Inflammatory macrophage treated with lipopolysaccharide for 1 hour (primary cell): ENCODE measurements at places on chromosomes 2 and 18.
A peak's percentile ranks its signal among the peaks of the same experiment; 100 is the strongest.

GRCh38 chr2:63049970-63050333, 678 bp upstream of the OTX1 start:
- no peak for DNase-seq

DNA sequence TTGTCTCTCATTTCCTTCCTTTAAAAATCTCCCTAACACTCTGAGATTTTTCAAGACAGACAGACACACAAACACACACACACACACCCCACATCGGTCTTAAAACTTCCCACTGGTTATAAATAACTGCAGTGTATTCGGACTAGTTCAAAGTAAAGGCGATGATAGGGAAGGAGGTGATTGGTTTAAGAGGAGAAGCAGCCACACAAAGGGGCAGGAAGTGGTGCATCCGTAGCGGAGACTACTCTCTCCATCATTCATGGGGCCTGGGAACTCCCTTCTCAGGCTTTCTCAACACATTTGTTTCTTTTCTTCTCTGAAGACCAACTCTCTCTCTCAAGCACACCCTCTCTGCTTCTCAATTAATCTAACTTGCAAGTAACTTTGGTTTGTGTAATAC, 149.1 kb upstream of the DPP10 start:
- DNase-seq: no peak

DNA sequence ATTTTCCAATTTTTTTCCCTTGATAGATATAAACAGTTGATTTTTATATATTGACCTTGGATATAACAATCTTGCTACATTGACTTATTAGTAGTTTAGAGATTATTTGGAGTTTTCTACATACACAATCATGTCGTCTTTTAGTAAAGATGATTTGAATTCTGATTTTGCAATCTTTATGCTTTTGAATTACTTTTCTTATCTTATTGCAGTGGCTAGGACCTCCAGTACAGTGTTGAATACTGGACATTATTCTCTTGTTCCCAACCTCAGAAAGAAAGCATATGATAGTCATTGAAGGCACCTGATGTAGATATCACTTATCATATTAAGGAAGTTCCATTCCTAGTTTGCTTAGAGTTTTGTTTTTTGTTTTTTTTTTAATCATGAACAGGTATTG, 90.2 kb downstream of the RAB3GAP1 start:
- DNase-seq: no peak

GRCh38 chr2:10787176-10787968, 25.2 kb downstream of the PDIA6 start:
- DNase-seq: peak; percentile 4

- no peak for DNase-seq
These were observed 48.2 kb upstream of the REV1 start for GRCh38 chr2:99537910-99538485.

GRCh38 chr18:3712491-3712890, 262.5 kb downstream of the TGIF1 start:
- DNase-seq: peak; percentile 71

DNA sequence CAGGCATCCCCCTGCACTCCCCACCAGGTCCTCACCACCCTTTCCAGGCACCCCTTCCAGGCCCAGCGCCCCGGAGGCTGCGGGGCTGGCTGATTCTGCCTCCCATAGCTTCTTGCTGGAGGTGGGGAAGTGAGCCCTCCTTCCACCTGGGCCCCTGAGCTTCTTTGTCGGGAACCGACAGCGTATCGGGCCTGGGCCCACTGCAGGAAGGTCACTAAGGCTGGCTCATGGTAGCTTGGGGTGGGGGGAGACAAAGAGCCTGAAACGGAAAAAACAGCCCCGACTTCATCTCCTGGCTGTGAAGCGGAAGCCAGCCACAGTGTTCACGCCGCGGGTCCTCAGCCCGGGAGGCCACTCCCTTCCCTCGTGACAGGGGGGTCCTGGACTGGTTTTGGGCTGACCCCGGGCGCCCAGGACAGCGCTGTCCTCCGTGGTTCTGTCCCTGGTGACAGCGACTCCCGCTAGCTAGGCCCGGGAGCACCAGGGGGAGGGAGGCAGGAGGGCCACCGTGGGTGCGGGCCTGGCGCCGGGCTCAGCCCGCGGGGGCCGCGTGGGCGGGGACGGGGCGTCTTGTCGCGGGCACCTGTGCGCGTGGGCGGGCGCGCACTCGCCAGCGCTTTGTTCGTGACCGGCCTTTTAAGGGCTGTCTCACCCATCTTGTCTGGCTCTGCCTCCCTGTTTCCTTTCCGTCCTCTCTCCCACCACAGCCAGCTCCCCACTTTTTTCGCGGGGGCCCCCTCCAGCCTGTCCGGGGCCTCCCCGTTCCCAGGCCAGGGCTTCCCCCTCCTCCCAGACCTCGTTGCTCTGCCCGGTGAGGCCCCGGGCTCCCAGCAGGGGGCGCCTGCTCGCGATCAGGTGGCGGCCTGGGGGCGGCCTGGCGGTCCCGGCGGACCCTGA, 64.9 kb downstream of the DNMT3A start:
- no peak for DNase-seq

GRCh38 chr2:183614799-183615435, 490.7 kb downstream of the NUP35 start:
- no peak for DNase-seq

DNA sequence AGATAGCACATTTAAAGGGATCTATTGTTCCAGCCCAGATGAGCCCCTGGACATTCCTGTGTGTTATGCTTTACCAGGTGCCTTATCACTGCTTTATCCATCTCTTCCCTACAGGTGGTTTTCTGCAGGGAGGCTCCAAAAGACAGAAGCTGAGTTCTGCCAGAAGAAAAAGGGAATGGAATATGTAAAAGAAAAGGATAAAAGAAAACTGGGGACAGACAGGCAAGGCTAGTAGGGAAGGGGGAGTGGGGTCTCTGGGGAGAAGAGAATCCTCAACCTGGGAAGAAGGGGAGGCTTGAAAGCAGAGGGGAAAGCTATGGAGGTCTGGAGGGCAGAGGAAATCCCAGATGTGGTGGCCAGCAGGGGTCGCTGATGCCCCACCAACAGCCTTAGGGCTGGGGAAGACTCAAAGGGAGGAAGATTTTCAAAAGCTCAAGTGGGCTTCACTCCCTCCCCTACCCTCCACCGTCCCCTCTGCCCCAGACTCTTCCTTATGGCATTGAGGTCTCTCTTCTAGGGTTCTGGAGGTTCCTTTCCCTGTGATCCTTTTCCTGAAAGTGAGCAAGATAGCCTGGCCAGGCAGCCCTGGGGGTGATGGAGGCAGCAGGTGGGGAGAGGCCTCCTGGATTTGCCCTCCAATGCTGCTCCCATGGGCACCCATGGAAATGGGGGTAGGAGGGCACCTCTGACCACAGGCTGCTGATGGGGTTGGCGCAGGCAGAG, 178.1 kb upstream of the PKDCC start:
- DNase-seq: peak; percentile 26

GRCh38 chr2:96856776-96857666, 795 bp downstream of the ANKRD39 start:
- DNase-seq: no peak

- peak; percentile 89 for DNase-seq
These were observed 7.0 kb upstream of the EPG5 start for GRCh38 chr18:45974088-45974536.

DNA sequence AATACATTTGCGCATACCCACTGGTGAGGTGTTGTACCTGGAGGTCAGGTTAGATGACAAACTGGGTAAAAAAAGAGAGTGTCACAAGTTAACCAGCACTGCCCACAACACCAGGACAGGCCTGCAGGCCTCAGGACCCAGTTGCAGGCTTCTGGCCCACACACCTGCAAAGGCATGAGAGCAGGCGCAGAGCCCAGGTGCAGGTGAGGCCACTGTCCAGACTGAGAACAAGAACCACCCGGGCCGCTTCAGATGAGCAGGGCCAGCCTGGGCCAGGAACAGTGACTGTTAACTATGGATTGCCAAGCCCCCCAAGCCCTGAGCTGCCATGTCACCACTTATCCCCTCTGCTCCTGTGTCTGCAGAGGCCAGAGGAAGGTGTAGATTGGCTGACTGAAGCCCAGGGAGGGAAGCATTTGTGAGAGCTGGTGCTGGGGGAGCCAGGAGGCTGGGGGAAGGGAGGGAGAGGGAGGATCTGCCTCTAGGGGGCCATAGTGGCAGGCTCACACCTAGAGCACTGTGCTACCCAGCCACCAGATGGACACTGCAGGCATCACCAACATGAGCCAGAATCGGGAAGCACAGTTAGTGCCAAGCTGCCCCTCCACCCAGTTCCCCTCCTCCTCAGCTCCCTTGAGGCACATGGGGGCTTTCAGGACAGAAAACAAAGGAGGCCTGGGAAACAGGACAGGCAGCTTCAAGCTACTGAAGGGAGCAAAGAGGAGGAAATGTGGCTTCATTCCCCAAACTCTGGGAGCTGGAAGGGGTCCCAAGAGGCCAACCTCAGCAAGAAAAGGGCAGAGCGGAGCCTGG, 35.4 kb downstream of the SFXN5 start:
- no peak for DNase-seq

DNA sequence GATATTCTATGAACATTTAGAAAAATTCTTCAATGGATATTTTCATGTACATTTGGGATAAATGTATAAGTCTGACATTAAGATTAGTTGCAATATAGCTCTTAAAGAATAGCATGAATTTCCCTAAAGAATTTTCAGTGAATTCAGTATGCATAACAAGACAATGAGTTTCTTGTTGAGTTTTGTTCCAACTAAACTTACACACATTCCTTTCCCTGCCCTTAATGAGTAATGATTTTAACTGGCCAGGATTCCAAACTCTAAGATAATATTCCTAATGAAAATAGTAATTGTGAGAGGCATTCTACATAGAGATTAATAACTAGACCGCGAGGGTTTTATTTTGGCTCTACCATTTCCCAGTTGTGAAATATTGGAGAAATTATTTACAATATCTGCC, 390.3 kb upstream of the GALNT5 start:
- no peak for DNase-seq

- DNase-seq: no peak
These were observed 233.0 kb downstream of the NEDD4L start for GRCh38 chr18:58276789-58277739.

DNA sequence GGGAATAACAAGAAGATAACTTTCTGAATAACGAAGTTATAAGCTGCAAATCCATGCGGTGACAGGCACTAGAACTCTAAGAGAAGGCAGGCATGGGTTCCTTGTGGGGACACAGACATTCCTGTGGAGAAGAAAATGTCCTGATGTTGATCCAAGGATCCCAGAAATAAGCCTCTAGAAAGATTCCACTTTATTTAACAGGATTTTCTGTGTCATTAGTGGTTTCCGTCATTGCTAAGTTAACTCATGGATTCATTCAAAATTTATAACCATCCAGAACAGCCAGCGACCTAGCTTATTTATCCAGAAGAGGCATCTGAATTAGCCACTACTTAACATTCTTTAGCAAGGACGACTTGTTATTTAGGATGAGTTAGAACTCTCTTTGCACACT, 10.0 kb upstream of the CD302 start:
- DNase-seq: no peak

GRCh38 chr2:24871852-24872333, 48.1 kb downstream of the ADCY3 start:
- DNase-seq: no peak

DNA sequence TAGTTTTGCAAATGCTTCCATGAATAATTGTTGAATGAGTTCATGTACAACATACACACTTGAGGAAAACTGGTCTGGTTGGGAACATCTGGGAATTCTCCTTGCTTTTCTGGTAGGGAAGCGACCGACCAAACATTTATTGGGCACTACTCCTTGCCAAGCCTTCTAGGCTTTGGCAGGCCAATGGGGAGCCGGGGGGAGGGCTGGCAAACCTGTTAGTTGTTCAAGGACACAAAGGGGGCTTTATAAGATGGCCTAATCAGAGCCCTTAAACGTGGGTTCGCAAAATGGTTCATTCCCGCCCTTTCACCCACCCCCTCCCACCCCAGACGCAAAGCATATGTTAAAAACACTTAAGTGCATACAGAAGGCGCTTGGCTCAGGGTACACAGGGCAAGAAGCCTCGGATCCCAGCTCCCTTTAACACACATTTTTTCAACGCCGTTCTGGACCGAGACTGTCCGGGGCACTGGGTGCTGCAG, 844 bp upstream of the VSNL1 start:
- DNase-seq: no peak

DNA sequence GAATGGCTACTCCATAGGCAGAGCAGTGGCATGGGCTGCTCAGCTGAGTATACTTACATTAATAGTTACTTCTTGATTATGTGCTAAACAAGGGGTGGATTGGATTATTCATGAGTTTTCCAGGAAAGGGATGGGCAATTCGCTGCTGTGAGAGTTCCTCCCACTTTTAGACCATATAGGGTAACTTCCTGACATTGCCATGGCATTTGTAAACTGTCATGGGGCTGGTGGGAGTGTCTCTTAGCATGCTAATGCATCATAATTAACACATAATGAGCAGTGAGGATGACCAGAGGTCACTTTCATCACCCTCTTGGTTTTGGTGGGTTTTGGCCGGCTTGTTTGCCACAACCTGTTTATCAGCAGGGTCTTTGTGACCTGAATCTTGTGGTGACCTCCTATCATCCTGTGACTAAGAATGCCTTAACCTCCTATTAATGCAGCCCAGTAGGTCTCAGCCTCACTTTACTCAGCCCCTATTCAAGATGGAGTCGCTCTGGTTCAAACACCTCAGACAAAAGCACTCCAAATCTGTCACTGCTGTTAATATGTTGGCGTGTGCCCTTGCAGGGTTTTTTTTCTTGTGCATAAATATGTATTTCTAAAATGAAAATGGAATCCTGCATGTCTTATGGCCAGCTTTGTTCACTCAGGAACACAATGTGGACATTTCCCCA, 56.0 kb downstream of the CYBRD1 start:
- DNase-seq: peak; percentile 18

DNA sequence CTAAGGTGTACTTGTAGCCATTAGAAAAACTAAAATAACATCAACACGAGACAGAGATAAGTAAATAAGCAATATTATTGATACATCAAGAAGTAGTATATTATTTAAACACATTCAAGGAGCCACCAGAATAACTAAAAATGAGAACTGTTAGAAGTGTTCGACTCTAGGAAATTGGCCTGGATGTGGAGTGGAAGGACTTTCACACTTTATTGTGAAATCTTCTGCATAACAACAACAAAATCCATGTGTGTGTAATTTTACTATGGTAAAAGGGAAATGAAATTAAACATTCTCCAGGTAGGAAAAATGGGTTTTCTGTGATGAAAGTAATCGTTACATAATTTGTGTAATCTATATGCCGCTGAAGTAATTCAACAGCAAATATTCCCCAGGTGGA, 96.3 kb upstream of the RNF152 start:
- DNase-seq: no peak

GRCh38 chr2:60410456-60411146, 142.9 kb downstream of the BCL11A start:
- no peak for DNase-seq

GRCh38 chr2:181954538-181954883, 31.1 kb upstream of the PPP1R1C start:
- DNase-seq: no peak

- no peak for DNase-seq
These were observed 96.1 kb downstream of the ASAP2 start for GRCh38 chr2:9302755-9303154.

GRCh38 chr18:27772081-27772480, 404.8 kb downstream of the CDH2 start:
- no peak for DNase-seq

DNA sequence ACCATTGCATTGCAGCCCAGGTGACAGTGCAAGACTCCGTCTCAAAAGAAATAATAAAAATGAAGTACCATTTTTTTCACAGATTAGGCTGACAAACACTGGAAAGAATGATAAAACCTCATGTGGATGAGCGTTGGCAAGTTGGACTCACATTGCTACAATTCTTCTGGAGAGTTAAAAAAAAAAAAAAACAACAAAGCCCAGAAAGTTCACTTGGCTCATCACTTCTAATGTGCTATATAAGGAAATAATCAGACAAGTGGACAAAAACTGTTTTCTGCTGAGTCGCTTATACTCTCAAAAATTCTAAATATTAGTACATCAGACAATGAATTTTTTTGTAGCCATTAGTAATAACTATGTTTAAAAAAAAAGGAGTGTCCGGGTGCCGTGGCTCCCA, 38.4 kb downstream of the PKP4 start:
- no peak for DNase-seq
